Hepatocyte (in vitro differentiated cells): ENCODE measurements at places on chromosomes 6 and 20.

DNA sequence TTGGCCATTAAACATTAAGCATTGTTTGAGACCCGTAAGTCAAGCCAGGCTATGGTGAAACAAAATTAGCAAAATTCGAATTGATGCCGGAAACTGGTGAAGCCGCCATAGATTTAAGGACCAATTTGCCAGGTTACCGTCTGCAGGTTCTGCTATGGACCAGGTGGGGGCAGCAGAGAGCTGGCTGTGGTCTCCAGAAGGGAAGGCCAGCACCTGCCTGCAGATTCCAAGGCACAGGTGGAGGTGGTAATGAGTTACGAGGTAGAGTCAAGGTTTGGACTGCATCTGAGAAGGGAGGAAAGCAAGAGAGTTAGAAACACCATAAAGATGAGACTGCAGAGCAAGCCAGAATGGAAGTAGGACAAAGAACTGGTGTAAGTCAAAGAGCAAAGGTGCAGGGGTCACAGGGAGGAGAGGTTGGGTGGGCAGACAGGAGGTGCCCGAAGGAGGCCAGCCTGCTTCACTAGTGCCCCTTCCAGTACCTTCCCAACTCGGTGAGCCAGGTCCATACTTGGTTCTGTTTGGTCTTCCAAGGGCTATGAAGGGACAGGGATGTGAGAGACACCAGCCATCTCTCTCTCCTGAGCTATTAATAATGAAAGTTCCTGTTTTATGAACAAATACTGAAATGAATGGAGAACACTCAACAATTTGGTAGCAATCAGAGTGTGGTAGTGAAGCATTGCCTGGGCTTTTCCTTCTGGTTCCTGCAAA lies 131.6 kb upstream of the ESR1 start:
- peak; percentile 79 for DNase-seq

DNA sequence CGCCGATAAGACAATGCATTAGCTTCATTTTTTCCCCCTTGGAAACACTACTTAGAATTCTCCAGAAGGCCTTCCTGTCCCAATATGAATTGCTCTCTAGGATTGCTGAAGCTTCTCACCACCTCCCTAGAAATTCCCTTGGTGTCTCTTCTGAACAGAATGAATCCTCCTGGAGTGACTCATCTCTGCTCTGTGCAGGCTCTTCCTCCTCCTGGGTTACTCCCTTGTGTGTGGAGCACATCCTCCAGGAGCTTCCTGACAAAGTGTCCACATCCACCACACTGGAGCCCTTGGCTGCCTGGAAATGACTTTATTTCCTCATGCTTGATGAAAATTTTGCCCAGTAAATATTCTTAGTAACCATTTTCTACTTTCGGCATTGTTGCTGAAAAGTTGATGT lies 54.4 kb downstream of the DTNBP1 start:
- DNase-seq: peak; percentile 43

- DNase-seq: no peak
Measured at GRCh38 chr6:104591573-104592334, 268.0 kb downstream of the HACE1 start.

DNA sequence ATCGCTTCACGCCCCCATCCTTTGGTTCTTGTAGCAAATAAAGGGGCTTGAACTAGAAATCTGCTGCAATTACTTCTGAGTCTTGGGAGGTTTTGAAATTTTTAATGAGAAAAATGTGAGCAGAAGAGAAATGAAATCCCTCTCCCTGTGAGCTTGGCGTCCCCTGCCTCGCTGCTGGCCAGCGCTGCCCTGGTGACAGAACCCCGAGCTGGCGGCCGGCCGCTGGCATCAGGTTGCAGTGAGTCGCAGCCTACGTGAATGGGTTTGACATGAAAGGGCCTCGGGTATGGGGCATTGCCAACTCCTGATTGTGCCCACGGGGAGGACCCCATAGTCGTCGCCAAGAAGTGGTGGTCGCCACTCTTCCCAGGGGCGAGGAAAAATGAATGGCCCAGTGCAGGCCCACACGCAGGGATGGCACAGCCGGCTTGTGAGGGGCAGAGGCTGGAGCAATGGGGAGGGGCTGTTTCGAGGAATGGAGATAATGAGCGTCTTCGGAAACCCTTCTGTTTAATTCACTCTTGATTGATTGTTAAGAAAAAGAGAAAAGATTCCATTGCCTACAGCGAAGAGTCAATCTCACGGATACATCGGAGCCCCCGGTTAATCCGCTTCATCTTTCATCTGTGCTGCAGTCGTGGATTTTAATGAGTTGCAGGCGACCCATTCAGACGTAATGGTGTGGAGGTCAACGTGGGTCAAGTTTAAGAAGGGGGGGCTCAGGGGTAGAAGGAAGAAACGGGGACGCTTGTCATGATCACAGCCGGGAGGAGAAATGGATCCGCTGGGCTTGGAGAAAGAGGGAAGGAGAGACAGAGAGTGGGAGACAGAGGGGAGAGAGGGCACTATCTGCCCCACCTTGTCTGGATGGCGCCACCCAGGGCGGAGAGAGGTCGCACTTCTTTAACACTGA lies 380.1 kb downstream of the THBS2 start:
- no peak for DNase-seq

- DNase-seq: no peak
Measured at GRCh38 chr6:151901009-151901411, 93.5 kb downstream of the ESR1 start.

DNA sequence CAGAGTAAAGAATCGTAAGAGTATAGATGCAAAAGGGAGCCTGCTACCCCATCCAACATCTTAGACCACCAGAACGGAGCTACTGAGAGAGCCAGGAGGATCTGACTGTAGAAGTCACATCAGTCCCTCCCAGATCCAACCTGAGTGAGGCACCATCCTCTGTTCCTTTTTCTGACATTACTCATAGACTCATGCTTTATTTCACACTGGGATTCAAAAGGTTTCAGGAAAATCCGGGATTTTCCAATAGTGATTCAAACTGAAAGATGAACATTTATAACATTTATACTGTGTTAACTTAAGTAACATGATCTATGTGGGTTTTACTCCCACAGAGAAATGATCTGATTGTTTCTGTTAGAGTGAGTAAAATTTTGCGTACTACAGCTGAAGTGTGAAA lies 868.6 kb upstream of the GJE1 start:
- DNase-seq: no peak
